ENCODE measurements at places on chromosomes 16 and 17.

- no peak for DNase-seq
These were observed 11.5 kb downstream of the SLX4 start for GRCh38 chr16:3599922-3600321.

- DNase-seq, result no peak
These were observed 215.2 kb upstream of the WSCD1 start for GRCh38 chr17:5854871-5855554.

DNA sequence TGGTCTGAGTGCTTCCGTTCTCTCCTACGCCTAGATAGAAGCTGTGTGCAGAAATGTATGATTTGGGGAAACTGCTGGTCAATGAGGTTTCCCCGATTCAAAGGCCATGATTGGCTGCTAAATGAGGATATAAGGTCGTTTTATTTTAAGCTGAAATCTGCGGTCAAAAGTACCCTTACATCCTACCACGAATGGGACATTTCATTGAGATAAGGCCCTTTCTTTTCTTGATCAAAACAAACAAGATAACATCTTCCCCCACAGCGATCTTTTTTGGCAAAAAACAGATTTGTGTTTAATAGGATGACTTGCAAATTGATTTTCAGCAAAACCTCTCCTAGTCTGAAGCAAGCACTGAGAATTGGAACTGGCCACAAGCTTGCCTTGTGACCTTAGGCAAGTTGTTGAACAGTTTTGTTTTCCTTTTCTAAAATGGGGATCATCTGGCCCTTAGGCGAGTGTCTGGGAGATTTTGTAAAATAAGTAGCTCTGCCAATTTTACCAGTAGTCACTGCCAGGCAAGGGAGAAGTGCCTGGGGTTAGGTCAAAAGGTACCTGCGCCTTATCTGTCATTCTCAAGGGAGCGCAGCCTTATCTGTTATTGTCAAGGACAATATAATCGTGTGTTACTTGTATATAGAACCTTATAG, 635 bp downstream of the SCPEP1 start:
- no peak for DNase-seq

DNA sequence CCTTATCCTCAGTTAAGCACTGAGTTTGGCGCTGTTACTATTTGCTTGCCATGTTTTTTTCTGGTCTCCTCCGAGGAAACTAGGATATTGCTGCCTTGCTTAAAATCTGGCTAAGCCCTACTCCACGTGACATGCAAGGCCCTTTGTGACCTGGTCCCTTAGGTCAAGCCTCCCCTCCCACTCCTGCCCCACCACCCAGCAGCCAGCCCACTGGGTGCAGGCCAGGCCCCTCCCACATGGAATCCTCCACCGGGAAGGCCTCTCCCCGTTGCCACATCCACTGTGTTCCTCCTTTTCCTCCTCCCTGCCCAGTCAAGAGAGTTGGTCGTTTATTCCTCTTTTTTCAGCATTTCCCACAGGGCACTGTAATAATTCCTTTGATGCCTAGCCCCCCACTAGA, 16.2 kb downstream of the PSMD3 start:
- no peak for DNase-seq

- no peak for DNase-seq
These were observed 41.4 kb upstream of the NOL11 start for GRCh38 chr17:67676305-67676704.

GRCh38 chr17:4786516-4786915, 352 bp upstream of the VMO1 start:
- no peak for DNase-seq
